ENCODE measurements at places on chromosomes 12 and 14.

DNA sequence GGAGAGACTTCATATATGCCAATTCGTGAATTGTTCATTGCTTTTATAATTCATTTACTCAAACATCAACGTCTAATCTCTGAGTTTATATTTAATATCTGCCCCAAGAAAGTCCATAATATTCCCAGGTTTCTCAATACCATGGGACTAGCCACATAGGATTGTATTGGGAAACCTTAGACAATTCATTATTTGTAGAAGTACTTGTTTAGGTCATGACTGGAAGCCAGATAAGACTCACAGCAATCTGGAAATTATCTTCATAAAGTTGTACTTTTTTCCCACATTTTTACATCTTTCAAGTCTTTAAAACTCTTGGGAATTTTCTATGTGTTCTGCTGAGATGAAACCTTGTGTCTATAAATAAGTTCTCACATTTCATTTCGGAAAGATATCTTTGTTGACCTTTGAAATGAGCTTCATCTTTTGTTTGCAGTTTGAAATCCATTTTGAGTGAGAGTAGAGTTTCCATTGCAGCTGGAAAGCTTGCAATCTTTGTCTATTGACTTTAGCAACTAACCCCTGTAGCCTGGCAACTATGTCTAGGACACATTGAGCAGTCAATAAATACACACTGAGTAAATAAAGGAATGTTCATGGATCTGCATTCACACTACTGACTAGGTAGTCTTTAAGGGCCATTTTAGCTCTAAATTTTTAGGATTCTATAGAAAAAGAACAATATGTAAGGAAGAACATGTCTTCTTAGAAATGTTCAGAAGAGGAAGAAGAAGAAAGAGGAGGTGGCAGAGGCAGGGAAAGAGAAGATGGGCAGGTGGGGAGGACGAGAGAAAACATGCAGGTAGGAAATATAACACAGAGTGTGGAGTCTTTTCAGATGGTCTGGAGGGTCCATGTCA lies 154.4 kb downstream of the LRIG3 start:
- DNase-seq = no peak

- DNase-seq = no peak
Measured at GRCh38 chr14:57418999-57419398, 28.6 kb downstream of the NAA30 start.

GRCh38 chr14:54599966-54600716 lies 33.2 kb downstream of the SAMD4A start:
- no peak for DNase-seq

DNA sequence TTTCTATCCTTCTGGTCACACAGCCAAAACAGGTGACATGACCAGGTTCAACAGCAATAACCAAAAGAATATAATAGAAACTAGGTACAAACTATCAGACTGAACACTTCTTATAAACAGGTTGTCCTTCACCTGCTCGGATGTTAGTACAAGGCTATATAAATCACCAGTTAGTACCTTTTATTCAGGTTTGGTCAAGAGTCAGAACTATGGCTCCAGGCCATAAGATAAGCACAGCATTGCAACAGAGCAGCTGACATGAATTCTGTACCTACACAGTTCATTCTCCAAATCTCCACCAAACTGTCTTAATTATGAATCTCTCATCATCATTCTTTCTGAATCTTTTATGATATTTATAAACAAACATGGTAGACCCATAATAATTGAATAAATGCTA lies 123.9 kb downstream of the DIO2 start:
- no peak for DNase-seq

DNA sequence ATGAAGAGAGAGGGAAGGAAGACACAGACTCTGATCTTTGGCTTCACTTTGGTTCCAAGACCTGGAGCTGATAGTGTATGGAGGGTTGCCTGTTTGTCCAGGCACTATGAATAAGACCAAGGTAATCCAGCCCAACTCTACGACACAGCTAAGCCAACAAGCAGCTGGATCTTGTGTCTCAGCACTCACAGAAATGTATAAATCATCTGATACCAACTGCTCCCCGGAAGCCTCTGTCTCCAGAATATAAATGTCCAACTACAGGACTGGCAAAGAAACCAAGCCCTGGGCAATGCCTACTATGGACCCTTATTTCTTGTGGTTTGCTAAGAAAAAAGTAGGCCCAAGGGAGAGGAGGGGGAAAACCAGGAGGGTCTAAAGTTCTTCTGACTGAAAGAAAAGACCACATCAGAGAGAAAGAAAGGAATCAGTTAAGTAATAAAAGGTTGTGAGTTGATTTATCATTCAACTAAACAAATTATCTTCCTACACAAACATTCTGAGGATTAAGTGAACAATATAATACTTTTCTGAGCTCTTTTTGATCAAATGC lies 204.0 kb downstream of the DAD1 start:
- no peak for DNase-seq

DNA sequence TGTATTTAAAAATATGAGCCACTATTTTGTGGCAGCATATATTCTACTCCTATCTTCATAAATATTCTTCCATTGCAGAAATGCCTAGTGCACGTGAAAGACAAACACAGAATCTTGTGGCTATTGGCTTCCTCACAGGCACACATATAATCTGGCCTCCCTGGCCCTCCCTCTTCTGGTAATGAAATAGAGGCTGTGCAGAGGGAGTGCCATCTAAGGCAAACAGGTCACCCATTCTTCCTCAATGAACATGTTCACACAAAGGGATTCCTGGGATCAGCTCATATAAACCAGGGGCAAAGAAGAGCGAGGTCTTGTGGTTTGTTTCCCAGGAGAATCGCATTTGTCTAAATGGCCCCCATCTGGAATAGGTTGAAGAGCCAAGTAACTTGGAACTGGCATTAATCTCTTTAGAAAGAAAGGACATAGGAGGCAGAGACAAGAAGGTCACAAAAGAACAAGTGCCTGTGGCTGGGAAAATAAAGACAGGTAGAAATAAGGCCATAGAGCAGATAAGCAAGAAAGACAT lies 171.6 kb upstream of the PTPRQ start:
- DNase-seq = no peak

DNA sequence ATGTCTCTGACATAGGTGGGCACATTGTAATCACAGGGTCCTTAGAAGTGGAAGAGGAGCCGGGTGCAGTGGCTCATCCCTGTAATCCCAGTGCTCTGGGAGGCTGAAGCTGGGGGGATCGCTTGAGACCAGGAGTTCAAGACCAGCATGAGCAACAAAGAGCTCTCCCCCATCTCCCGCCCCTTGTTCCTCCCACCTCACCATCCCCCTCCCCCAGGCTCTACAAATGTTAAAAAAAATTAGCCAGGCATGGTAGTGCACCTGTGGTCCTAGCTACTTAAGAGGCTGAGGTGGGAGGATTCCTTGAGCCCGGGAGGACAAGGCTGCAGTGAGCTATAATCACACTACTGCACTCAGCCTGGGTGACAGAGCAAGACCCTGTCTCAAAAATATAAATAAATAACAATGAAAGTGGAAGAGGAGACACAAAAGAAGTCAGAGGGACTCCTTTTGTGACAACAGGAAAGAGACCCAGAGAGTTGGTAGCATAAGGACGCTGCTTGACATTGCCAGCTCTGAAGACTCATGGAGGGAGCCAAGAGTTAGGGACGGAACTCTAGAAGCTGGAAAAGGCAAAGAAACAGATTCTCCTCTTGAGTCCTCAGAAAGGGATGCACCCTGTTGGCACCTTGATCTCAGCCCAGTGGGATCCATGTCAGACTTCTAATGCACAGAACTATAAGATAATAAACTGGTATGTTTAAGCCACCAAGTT lies 29.6 kb upstream of the CSRP2 start:
- no peak for DNase-seq

DNA sequence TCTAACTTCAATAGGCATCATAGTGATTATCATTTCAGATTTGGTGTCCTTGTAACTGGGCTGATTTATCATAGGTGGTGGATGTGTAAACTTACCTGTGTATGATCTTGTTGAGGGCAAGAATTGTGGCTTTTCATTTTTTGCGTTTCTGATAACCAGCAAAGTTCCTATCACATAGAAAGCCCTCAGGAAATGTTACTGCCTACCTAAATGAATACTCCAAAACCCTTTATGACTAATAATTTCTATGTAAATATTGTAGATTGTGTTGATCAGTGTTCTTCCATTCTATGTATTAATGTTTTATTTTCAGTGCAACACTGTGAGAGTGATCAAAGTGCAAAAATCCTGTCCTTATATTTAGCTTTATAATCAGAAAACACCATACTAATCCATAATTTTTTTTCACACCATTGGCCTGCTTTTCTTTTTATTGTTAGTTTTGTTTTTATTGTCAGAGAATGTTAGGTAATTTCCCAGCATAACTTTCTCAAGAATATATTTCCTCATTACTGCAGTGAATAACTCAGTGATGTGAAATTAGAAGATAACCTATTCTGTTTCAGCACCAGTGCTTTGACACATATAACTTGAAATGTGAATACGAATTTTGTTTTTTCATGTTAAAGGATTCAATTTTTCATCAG lies 94.1 kb downstream of the GPHN start:
- no peak for DNase-seq

GRCh38 chr14:23877538-23878180 lies 75.9 kb upstream of the DHRS4 start:
- DNase-seq = peak; percentile 6

GRCh38 chr12:33156042-33156441 lies 259.5 kb upstream of the PKP2 start:
- no peak for DNase-seq

GRCh38 chr12:89946518-89947135 lies 238.0 kb upstream of the ATP2B1 start:
- no peak for DNase-seq

- DNase-seq = no peak
Measured at GRCh38 chr12:50625029-50625925, 120.5 kb downstream of the DIP2B start.

GRCh38 chr14:22900081-22900799 lies 17.2 kb downstream of the REM2 start:
- DNase-seq = peak; percentile 68

DNA sequence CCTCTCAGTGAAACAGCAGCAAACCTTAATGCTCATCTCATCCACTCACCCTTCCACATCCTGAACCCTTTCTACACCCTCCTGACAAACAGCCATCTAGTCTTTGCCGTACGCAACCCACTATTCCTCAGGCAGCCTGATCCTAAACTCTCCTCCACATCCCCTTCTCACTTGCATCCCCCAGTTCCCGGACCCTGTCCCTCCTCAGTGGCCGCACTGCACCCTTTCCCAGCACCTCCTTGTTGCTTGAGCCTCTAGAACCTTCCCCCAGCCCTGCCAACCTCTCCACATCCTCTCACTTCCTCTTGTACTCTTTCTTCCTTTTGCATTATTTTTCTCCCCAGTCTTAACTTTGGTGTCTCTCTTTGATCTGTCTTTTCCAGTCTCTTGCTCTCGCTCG lies 42.9 kb downstream of the IQSEC3 start:
- DNase-seq = no peak

DNA sequence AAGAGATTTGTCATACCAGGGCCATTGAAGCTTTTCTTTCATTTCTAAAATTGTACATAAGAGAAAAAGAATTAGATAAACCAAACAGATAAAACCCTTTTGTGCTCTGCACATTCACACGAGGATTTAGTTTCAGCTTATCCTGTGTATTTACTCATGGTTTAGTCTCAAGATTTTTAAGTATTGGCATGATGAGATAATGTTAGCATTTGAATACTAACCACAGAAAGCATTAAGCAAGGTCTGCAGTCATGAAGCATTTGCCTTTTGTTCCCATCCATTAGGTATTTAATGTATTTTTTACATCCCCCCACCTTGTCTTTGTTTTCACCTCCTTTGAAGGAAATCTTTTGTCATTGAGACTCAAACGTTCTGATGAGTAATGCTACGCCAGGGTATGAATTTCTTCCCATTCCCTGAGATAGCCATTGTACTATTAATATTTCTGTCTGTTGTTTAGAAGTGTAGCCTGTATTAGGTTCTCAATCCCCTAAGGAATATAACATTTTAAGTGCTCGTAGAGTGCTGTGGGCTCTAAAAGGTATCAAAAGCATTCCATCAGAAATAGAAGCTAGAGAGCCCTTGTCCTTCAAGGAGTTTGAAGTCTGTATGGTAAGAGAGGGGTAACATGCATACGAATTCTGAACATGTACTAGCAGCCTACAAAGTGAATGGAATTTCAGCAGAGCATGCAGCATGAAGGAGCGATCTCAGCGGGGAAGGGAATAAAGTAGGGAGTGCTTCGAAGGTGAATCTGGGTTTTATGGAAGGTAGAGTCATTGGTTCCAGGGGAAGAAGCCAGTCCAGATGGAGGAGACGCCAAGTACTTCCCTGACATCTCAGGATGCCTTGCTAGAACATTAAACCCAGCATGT lies 22.3 kb downstream of the CRADD start:
- no peak for DNase-seq

DNA sequence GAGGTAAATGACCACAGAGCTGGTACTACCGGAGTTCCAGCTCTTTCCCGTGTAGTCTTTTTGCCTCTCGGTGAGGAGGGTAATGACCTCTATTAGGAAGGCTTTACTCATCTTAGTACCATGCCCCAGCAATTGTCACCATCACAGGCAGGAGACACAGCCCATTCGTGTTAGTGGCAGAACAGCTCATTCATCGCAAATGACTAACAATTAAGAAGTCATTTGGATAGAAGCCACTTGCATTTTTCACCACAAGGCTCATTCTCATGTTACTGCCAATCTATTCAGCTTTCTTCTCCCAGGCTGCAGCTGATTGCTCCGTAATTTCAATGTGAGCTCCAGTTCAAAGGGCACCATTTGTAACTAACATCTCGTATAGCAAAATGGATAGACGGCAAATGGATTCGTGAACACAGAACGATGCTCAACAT lies 718.8 kb upstream of the TMEM132C start:
- no peak for DNase-seq

Data from suppressor macrophage treated with lipopolysaccharide for 1 hour (primary cell).